ENCODE measurements at places on chromosomes 5 and 9.

- no peak overlapping the region for H3K4me3 ChIP-seq
- H3K27ac ChIP-seq: no peak overlapping the region
- H3K36me3 ChIP-seq: no peaks in the 10 kb centered on the region
- no peaks in the 10 kb centered on the region for H3K4me1 ChIP-seq
- peaks cover 39% of the 10 kb centered on the region for H3K27me3 ChIP-seq
- DNase-seq: no peak
Observed at GRCh38 chr5:351921-352245, 30.4 kb downstream of the AHRR start.

DNA sequence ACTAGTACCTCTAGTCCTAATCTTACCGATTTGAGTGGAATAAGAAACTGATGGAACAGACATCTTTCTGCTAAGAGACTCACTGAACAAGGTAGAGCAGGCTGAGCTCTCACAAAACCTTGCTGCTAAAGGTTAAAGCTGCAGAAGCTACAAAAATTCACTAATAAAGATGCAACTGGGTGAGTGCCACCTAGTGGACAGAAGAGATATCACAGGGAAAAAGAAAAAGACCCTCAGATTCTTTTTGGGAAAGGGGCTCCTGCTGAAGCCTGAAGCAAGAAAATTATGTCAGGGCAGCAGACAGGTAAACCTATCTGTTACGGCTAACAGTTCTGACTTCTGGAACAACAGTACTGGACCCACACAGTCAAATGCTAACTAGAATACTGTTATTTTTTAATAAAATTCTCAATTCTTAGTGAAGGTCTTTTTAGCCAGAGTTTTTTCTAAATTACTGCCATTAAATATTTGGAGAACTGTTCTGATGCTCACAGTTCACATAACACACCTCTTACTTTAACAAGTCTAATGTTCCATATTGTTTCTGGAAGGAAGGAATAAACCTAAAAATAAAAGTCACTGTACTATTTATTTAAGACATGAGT, 51.2 kb downstream of the DIAPH1 start:
- no peaks in the 10 kb centered on the region for H3K27me3 ChIP-seq
- H3K4me3 ChIP-seq: no peak overlapping the region
- peaks cover 86% of the 10 kb centered on the region for H3K36me3 ChIP-seq
- H3K4me1 ChIP-seq: peaks cover 22% of the 10 kb centered on the region
- peak overlapping the region; percentile 80 for H3K27ac ChIP-seq

DNA sequence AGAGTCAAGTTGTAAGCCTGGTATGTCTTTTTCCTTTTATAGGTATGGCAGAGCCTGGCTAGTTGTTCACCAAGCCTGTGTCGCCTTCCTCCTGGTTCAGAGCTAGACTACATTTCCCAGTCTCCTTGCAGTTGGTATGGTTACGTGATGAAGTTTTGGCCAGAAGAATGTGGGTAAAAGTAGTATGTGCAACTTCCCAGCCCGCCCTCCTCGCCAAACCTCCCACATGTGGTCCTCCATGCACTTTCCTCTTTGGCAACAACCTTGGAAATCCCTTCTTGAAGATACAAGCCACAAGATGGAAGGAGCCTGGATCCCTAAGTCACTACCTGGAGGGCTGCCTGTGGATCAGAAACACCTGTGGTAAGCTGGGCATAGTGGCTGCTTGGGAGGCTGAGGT, 36.0 kb upstream of the MSH3 start:
- no peak for DNase-seq
- H3K36me3 ChIP-seq: peaks cover 4% of the 10 kb centered on the region
- no peak overlapping the region for H3K4me3 ChIP-seq
- no peaks in the 10 kb centered on the region for H3K27me3 ChIP-seq
- no peaks in the 10 kb centered on the region for H3K4me1 ChIP-seq

- H3K36me3 ChIP-seq: no peaks in the 10 kb centered on the region
- peaks cover 12% of the 10 kb centered on the region for H3K27me3 ChIP-seq
- no peak for DNase-seq
- H3K27ac ChIP-seq: no peak overlapping the region
- no peak overlapping the region for H3K4me3 ChIP-seq
- no peaks in the 10 kb centered on the region for H3K4me1 ChIP-seq
Observed at GRCh38 chr5:106875591-106876297, 795.0 kb downstream of the EFNA5 start.

DNA sequence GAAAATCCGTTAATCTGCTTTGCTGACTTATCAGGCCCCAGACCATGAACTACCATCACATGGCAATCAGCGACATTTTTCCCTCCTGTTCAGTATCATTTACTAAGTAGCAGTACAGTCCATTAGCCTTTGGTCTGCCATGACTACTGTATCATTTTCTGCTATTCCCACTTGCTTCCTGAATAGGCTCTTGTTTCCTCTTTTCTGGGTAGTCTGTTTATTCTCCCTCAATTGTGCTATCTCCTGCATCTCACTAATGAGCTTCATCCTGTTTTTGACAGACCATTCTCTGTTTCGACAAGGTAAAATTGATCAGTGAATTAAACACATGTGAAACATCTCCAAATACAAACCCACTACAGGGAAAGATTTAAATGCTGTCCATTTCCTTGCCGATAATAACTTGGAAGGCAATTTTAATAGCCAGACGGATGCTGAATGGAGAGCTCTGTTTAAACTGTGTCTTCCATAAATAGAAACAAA, 263.5 kb upstream of the ANKRD55 start:
- H3K4me1 ChIP-seq: no peaks in the 10 kb centered on the region
- H3K27ac ChIP-seq: no peak overlapping the region
- peaks cover 28% of the 10 kb centered on the region for H3K27me3 ChIP-seq
- no peak for DNase-seq
- H3K4me3 ChIP-seq: no peak overlapping the region
- H3K36me3 ChIP-seq: no peaks in the 10 kb centered on the region

- H3K4me3 ChIP-seq: no peak overlapping the region
- DNase-seq: no peak
- H3K27me3 ChIP-seq: peaks cover 23% of the 10 kb centered on the region
- H3K4me1 ChIP-seq: no peaks in the 10 kb centered on the region
Observed at GRCh38 chr9:7363777-7364477, 435.7 kb downstream of the DMAC1 start.

- no peaks in the 10 kb centered on the region for H3K27me3 ChIP-seq
- H3K4me3 ChIP-seq: no peak overlapping the region
- no peak for DNase-seq
- no peak overlapping the region for H3K27ac ChIP-seq
Observed at GRCh38 chr5:35668319-35668718, 50.7 kb downstream of the SPEF2 start.

DNA sequence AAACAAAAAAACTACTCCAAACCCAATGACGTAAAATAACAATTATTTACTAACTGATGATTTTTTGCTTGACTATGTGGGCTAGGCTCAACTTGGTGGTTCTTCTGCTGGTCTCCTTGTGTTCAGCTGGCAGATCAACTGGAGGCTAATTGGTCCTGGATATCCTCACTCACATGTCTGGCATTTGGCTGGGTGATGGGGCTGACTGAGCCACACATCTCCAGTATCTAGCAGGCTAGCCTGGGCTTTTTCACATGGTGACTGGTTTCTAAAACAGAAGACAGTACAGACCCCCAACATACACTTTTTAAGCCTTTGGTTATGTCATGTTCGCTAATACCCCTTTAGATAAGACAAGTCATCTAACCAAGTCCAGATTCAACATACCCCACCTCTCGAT, 104.7 kb upstream of the PRRC1 start:
- no peak for DNase-seq
- H3K36me3 ChIP-seq: no peaks in the 10 kb centered on the region

GRCh38 chr9:34069831-34070230, 21.1 kb upstream of the UBAP2 start:
- H3K27ac ChIP-seq: no peak overlapping the region
- peaks cover 4% of the 10 kb centered on the region for H3K4me1 ChIP-seq
- H3K4me3 ChIP-seq: no peak overlapping the region
- no peak for DNase-seq
- no peaks in the 10 kb centered on the region for H3K27me3 ChIP-seq

- H3K4me3 ChIP-seq: no peak overlapping the region
- no peak overlapping the region for H3K27ac ChIP-seq
- no peak for DNase-seq
- H3K27me3 ChIP-seq: no peaks in the 10 kb centered on the region
Observed at GRCh38 chr5:156148301-156148700, 178.7 kb upstream of the SGCD start.

GRCh38 chr5:663436-664342, 29.5 kb downstream of the TPPP start:
- H3K4me1 ChIP-seq: peaks cover 1% of the 10 kb centered on the region
- H3K4me3 ChIP-seq: no peak overlapping the region
- H3K36me3 ChIP-seq: peaks cover 15% of the 10 kb centered on the region
- no peak overlapping the region for H3K27ac ChIP-seq
- DNase-seq: no peak

DNA sequence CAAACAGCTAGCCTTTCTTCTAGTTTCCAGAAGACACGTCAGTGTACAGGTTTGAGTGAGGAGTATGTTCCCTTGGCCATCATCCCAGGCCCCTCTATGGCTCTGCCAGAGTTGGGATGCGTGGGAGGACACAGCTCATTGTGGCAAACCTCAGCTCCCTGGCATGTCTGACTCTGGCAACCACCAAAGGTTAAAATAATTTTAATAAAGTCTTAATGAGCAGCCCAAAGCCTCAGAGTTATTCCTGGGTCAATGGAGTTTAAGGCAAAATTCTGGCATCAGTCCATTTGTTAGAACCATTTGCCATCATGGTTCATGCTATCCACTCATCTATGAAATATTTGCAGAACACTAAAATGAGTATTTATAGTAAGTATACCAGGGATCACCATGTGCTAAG, 79.8 kb upstream of the PAPPA start:
- no peaks in the 10 kb centered on the region for H3K27me3 ChIP-seq
- H3K36me3 ChIP-seq: no peaks in the 10 kb centered on the region
- no peaks in the 10 kb centered on the region for H3K4me1 ChIP-seq
- no peak overlapping the region for H3K27ac ChIP-seq
- no peak for DNase-seq
- no peak overlapping the region for H3K4me3 ChIP-seq

DNA sequence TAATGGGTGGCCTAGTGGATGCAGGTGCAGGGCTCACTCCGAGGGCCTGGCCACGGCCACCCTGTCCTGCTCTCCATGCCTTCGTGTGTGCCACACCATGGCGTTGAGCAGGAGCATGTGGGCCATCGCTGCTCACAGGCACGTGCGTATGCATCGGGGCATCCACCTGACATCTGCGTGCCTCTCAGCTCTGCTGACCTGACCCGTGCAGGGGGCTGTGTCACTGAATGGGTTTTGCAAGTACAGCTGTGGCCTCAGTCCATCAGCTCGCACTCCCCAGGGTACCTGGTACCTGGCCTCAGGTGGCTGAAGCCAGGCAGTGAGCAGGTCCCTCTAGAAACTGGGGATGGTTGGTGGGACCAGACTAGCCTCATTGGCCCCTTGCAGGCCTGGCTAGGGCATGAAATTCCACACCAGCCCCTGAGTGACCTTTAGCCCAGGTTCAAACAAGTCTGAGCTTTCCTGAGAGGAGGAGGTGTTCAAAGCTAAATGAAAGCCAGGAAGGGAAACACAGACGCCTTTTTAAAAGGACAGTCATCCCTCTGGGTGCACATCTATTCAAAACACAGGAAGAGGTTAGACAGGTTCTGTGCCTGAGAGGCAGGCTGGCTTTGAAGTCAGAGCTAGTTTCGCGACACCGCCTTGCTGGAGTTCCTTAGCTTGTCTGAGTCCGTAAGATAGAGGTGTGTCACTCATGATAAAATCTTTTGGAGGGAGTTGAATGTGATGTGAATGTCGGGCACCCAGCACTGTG, 74.0 kb downstream of the MACROH2A1 start:
- no peaks in the 10 kb centered on the region for H3K36me3 ChIP-seq
- DNase-seq: no peak
- H3K4me3 ChIP-seq: no peak overlapping the region
- no peak overlapping the region for H3K27ac ChIP-seq

- H3K36me3 ChIP-seq: peaks cover 4% of the 10 kb centered on the region
- no peaks in the 10 kb centered on the region for H3K27me3 ChIP-seq
- peak overlapping the region; percentile 58 for H3K27ac ChIP-seq
- peaks cover 21% of the 10 kb centered on the region for H3K4me1 ChIP-seq
- DNase-seq: no peak
- H3K4me3 ChIP-seq: no peak overlapping the region
Observed at GRCh38 chr9:136089697-136090045, 5.4 kb downstream of the NACC2 start.

DNA sequence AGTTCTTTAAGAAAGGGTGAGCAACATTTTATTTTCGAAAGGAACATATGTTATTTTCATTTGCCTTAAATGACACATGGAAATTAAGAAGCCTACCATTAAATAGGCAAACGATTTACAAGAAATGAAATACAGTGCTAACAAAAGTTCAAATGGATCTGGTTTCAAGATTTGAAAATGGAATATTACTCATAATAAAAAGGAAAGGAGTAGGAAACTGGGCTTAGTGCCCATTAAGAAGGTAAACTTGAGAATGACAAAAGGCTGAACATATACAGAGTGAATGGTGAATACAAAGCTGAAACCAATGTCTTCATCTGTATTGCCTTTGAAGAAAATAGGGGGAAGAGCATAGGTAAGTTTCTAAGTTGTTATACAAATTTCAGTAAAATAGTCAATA, 974.2 kb upstream of the C9orf72 start:
- no peaks in the 10 kb centered on the region for H3K36me3 ChIP-seq
- no peaks in the 10 kb centered on the region for H3K27me3 ChIP-seq
- no peak overlapping the region for H3K4me3 ChIP-seq
- H3K4me1 ChIP-seq: no peaks in the 10 kb centered on the region

- no peak for DNase-seq
- no peaks in the 10 kb centered on the region for H3K4me1 ChIP-seq
- H3K4me3 ChIP-seq: no peak overlapping the region
- no peak overlapping the region for H3K27ac ChIP-seq
- H3K36me3 ChIP-seq: no peaks in the 10 kb centered on the region
Observed at GRCh38 chr5:2848619-2849018, 97.1 kb upstream of the IRX2 start.

DNA sequence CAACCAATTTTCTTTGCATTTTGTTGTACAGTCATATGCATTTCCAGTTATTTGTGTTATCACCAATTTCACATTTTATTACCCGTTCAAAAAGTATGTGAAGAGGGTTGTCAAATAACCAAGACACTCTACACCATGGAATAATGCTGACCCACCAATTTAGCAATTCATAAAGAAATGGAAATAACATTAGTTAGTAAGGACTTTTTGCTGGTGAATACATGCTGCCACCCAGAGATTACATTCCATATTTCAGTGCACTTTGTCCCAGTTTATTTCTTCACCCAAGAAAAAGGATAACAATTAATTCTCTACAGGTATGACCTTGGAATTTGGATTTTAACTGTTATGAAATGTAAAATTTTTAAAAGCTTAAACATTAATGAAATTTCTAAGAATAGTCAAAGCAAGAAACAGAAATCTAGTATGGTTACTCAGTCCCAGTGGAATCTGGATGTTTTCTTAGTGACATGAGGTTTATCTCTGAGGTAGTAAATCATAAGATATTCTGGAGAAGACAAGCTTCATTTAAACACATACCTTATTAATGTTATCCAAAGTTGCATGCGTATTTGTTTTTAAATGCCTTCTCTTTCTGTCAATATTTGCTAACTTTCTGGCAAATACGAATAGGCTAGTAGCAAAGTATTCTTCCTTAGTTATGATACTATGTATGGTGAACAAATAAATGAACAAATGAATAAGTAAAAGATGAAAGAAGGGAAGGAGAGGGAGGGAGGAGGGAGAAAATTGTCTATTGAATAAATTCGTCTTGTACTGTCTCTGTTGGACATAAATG, 100.6 kb downstream of the CETN3 start:
- DNase-seq: no peak
- H3K4me1 ChIP-seq: no peaks in the 10 kb centered on the region
- no peak overlapping the region for H3K27ac ChIP-seq
- H3K27me3 ChIP-seq: no peaks in the 10 kb centered on the region

- H3K36me3 ChIP-seq: no peaks in the 10 kb centered on the region
- H3K27me3 ChIP-seq: peaks cover 35% of the 10 kb centered on the region
- H3K4me3 ChIP-seq: no peak overlapping the region
- DNase-seq: no peak
- H3K27ac ChIP-seq: no peak overlapping the region
Observed at GRCh38 chr9:36897019-36897418, 137.0 kb downstream of the PAX5 start.

Data from effector memory CD8-positive, alpha-beta T cell (primary cell).